ENCODE measurements at places on chromosomes 12 and 14. TPM values are rescaled to one million over a fixed set of nuclear protein-coding genes. Genes with fewer than 3 reads are reported as not detected.

Gene TMEM233
- not detected for total RNA-seq

Gene STYX
- total RNA-seq = 18.7 TPM

Gene PCED1B
- 55.5 TPM for total RNA-seq

Gene A2M
- total RNA-seq = not detected

Gene ASB2
- total RNA-seq = 21.1 TPM

DNA sequence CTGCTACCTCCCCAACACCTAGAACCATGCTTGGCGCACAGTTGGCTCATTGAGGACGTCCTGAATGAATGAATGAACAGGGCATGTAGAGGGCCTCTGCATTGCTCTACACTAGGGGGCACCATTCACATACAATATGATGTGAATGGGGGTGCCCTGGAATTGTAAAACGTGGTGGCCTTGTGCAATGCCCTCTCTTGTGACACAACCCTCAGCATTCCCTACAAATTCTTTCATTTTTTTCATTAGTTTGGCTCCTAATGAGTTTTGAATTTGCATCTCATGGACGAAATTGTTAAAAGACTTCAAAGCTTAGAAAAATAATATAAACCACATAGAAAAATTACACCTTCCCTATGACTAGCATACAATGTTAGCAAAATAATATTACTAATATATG is 2.3 kb upstream of the DIO2 start:
- DNase-seq = no peak

DNA sequence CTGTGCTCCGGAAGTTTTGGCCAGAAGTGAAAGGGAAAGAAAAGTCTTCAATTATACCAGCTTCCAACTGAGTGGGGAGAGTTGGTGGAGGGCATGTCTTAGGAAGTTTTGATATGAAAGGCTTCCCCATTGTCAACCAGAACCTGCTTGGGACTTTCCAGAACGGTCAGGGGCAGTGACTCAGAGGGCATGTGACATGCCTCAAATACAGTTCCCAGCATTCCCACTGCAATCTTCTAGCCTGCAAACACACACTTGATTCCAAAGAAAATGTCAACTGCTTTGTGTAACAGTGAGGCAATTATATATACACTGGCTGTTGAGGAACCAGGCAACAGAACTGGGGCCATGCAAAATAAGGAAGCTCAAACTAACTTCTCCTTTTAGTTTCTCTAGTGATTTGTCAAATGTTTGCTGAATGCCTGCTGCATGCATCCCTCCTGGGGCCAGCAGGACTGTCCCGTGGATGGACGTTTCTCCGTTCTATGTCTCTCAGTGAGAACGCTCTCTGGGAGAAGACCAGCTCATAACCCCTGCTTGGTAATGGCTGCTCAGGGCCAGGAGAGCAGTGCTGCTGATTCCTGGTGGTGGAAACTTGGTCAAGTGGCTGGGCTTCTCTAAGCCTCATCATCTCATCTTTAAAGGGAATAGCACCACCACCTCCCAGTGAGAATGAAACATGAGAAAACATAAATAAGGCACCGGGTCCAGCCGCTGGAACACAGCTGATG is 18.3 kb downstream of the SLC25A47 start:
- peak; percentile 12 for DNase-seq

GRCh38 chr12:104991565-104992128 is 5.5 kb downstream of the NOPCHAP1 start:
- DNase-seq = no peak

DNA sequence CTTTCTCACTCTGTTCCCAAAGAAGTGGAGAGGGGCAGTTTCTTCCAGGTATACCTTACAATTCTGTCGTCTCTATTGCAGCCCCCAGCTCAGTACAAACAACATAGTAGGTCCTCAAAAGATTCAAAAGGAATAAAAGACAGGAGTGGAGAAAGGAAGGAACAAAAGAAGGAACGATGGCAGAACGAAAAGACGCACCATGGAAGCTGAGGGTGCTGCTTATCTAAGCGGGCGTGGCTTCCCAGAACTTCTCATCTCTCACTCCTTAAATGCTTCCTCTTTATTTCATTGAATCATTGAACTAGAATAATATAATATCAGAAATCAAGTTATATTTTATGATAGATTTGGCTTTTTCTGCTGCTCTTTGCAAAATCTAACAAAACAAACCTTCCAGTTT is 13.7 kb upstream of the LTA4H start:
- no peak for DNase-seq

DNA sequence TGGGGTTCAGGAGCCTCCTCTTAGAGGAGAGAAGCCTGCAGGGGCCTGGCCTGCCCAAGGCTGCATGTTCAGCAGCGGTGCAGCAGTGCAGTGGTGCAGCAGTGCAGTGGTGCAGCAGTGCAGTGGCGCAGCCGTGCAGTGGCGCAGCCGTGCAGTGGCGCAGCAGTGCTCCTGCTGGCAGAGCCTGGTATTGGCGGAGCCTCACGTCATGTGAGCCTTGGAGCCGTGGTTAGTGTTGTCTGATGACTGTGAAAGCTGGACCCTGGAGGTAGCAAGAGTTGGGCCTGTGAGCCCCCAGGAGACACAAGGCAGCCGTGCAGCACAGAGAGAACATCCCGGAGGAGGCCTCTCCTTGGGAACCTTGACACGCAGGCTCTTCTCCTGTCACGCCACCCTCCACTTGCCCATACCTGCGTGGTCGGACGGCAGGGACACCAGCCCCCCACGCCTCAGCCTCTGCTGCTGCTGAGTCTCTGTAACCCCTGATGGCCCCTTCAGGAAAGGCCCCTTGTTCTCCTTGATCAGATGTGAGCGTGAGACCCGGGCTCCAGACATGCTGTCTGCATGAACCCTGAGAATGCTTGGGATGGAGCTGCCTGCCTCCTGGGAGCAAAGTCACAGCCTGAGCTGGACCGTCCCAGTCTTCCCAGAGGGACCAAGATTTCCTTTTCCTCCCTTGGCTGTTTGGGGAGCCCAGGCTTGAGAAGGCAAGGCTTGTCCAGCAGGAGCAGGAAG is 193.7 kb downstream of the KIF26A start:
- no peak for DNase-seq
